CD4-positive, alpha-beta memory T cell (primary cell): ENCODE measurements at places on chromosomes 1 and 21.
A peak's percentile ranks its signal among the peaks of the same experiment; 100 is the strongest.

- no peak for DNase-seq
Measured at GRCh38 chr1:176843352-176844297, 320.9 kb downstream of the ASTN1 start.

GRCh38 chr1:214310010-214310409 lies 29.1 kb downstream of the SMYD2 start:
- no peak for DNase-seq

- DNase-seq = no peak
Measured at GRCh38 chr21:38295997-38296764, 39.4 kb downstream of the KCNJ15 start.

DNA sequence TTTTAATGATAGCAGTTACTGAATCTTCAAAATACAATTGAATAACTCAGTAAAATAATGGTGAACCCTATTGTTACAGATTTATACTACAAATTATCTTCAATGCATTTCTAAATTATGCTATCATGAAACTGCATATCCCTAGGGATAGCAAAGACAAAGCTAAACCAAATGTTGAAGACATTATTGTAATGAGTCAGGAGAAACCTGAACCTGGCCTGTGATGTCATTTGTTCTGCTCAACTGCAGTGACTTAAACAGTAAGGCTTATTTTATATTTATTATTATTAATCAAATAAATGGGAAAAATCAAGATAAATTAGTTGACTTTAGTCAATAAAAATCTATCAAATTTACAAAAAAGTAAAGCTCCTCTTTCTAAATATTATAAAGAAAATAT lies 100.3 kb downstream of the UCHL5 start:
- no peak for DNase-seq

DNA sequence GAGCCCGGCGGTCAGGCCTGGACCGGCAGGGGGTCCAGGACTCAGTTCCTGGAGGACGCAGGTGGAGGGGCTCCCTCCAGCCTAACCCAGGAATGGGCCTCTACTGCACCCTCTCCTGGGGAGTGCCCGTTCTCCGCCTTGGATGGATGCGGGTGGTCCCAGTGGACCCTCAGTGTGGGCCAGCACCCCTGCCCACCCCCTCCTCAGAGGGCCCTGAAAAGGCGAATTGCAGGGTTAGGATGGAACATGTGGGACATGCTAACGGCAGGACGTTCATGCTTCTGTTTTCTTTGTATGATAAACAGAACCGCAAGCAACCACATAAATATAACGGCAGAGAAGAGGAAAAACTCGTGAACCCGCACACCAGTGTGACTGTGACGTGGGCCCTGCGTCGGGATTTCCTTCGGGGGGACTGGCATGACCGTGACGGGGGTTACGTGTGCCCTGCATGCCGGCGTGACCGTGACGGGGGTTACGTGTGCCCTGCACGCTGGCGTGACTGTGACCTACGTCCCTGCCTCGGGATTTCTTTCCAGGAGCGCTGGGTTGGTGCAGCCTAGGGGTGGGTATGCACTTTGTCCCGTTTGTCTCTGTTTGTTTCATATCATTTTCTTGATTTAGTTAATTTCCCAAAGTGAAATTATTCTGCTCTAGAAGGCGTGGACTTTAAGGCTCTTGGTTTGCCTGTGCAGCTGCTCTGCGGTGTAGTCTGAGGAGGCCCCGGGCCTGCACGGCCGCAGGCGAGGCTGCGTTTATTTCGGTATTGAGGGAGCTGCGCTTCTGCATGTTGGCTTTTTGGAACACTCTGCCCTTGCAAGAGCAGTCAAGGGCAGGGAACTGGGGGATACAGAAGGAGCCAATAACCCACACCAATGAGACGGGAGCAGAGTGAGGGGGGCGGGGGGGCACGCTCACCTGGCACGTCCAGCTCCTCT lies 3.1 kb downstream of the FTCD start:
- DNase-seq = no peak

DNA sequence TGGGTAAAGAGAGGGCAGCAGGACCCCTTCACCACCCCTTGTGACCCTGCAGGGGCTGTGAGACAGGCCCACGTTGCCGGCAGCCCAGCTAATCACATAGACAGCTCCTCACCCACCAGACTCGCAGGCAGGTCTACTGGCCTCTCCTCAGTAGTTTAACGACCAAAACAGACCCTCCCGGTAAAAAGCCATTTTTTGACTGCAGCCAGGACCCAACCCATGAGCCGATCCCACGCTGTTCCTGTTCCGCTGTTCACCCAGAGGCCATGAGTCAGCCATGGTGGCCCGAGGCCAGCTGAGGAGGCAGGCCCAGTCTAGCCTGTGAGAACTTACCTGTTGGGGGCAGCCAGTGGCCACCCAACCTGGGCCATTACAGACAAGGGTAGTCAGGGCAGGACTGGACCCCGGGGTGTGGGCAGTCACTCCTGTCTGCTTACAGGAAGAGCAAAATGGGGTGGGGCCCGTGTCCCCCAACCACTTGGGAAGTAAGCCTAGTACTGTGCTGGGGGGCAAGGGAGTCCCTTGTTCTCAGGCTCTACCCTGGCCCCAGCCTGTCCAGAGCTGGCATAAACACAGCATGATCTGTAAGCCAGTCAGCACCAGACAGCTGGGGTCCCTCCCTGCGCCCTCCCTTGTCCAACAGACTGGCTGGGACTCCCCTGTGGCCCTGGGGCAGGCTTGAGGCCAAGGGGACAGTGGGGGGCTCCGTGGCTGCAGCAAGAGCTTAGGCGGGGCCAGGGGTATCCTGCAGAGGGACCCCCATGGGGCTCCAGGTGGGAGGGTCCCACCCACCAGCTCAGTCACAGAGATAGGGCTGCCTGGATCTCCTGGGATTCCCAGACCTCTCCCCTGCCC lies 61.9 kb downstream of the WNT9A start:
- DNase-seq = no peak

DNA sequence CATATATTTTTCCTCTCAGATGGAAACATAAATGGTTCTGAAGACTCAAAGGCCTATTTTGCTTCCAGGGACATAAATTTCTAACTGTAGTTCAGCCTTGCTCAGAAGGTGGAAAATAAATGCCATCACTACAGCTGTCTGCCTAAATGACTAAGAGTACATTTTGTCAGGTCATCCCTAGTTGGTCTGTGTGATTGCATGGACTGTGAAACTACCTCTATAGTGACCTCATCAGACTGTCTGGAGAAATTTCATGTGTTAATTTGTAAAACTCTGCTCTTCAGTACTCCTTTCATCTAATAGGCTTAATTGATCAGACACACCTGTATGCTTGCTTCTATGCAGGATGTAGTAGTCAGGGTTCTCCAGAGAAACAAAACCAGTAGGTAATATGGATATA lies 886.9 kb downstream of the AMY1C start:
- no peak for DNase-seq

GRCh38 chr1:20078171-20078651 lies 8.2 kb downstream of the PLA2G5 start:
- DNase-seq = no peak

- DNase-seq = no peak
Measured at GRCh38 chr1:235650341-235651169, 971 bp upstream of the GNG4 start.

DNA sequence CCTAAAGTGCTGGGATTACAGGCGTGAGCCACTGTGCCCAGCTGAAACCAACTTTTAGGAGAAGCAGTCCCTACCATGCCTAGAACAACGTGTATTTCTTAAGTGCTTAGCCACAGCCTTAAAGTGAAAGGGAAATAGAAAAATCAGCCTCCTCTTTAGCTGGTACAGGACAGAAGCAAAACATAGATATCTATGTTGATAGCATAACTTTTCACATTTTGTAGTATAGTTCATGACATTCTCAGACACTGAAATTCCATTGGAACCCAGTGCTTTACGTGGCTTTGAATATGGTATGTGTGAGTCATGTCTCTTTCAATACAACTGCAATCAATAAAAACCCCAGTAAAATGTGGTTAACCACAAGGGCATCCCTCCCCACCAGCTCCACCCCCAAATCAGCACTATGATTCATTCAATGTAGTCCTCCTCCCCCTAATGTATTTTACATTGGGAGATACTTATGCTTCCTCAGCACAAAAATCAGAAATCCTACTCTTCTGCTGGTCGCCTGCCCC lies 32.1 kb downstream of the TGFB2 start:
- peak; percentile 72 for DNase-seq

DNA sequence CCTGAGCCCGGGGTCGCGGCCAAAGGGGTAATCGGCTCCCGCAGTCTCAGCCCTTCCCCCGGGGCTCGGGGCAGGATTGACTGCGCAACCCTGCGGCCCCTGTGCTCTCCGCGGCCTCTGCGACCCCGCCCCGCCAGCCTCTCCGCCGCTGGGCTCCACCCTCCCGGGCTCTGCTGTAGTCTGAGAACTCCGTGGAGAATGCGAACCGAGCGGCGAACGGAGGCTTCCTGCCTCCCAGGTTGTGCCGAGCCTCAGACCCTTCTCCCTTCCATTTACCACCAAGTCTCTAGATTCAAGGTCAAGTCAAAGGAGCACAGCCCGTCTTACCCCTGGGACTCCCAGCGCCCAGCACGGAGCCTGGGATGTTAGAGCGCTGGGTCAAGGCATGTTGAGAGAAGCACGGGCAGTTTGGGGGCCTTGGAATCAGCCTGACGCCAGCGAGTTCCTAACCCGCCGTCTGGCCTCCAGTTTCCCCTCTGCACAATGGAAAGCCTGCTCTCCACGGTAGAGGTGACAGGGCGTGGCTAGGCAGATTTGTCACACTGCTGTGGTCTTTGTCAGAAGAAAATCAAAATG lies 3.0 kb downstream of the ATP2B4 start:
- DNase-seq = peak; percentile 54

- DNase-seq = no peak
Measured at GRCh38 chr1:14156543-14156942, 441.9 kb upstream of the KAZN start.

GRCh38 chr1:198255784-198256183 lies 99.0 kb downstream of the NEK7 start:
- DNase-seq = no peak

DNA sequence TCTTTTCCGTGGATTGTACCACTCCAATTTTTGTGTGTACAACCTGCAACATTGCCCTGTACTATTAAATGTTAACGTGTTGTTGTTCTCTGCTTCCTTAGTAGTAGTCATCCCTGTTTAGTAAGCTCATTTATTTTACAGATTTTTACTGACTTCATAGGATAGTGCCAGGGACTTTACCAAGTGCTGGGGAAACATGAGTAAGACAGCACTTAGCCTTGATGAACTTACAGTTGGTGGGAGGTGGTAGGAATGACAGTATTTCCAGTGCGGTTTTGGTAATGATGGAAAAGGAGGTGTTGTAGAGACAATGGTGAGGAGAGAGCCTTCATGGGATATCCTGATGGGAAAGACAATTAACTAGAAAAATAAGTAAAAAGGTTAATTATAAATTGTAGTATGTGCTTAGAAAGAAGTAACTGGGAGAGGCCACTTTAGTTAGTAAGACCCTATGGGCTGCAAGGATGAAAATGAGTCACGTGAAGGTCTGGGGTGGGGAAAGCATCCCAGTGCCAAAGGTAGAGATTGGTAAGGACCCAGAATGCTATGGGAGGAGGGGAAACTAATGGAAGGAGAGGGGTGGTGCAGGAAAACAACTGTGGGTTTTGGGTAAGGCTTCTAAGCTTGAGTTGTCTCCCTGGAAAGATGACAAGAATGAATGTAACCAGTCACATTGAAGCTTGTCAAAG lies 1.7 kb downstream of the RLF start:
- no peak for DNase-seq

DNA sequence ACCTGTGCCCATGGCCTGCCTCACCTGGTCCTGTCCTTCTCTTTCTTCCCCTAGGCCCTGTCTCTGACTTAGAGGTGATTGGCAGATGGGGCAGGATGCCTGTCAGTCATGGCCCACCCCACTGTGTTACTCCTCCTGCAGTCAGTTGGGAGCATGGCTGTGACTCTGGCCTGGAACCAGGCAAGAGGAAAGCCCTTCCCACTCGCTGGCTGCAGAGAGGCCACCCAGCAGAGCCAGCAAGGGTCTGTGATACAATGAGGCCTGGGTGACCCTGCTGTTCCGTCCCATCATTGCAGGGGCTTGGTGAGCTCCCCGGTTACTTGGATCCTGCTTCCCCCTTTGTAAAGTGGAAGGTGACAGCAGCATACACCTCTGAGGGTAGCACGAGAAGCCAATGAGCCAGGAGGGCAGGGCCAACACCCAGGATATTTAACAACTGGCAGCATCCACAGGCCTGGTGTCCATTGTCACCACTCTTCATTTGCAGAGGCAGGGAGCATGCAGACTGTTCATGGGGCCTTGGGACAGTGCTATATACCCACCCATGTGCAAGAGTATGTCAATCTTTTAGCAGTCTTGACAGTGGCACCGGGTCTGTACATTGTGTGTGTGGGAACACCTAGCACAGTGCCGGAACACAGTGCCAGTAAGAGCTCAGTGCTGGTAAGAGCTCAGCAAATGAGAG lies 191.0 kb upstream of the C1orf174 start:
- DNase-seq = no peak

DNA sequence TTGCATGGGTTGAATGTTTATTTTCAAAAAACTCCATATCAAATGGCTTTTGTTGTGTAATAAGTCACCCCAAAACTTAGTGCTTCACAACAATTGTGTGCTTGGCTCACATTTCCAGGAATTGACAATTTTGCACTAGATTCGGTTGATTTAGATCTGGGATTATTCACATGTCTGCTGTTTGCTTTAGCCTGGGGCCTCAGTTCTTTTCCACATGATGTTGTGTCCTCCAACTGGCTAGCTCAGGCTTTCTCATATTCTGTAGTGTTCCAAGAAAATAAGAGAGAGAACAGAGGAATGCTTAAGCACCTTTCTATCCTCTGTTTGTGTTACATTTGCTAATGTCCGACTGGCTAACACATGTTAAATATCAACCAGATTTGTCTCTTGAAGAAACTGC lies 281.5 kb upstream of the ADGRL4 start:
- no peak for DNase-seq

- DNase-seq = no peak
Measured at GRCh38 chr1:150762552-150762951, 3.0 kb downstream of the CTSS start.

- no peak for DNase-seq
Measured at GRCh38 chr1:233635765-233636502, 22.0 kb downstream of the KCNK1 start.

DNA sequence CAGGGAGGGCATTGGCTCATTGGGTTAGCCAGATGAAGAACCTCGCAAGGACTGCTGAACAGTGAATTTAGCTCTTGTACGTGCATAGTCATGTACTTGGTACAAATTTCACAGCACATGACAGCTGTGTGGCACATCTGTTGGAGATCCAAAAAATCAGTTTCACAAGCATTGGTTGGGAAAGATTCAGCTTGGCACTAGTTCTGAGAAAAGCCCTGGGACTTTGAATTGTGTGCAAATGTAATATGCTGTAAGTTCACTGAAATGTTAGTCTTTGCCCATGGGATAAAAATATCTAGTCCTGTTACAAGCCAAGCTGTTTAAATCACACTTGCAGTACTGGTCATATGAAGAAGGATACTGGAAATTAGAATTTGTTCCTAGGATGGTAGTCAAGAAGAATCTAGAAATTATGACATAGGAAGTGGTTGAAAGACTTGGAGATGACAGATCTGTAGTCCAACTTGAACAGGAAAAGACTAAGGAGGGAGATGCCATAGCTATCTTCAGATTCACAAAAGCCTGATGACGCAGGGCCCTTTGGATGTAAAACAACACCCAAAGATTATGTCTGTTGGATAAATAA lies 19.2 kb downstream of the LAMC2 start:
- DNase-seq = no peak
